ENCODE measurements at places on chromosomes 6 and 20.

DNA sequence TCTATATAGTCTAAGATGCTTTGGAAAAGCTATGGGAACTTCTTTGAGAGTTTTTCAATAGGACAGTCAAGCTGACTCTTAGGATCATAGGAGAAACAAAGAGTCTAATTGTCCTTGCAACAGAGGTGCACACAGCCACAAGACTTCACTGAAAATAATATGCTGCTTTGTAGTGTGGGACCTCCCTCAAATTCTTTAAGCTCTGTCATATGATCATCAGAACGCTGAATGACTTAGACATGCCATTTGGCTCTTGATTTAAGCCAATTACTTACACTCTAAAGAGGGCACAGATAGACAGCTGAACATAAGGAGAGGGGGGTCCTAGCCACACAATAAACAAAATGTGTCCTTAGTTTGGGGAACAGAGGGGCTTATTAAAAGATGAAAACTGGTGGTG lies 818.7 kb upstream of the GJE1 start:
- DNase-seq: no peak

- DNase-seq: no peak
These were observed 58.7 kb downstream of the VAPB start for GRCh38 chr20:58447511-58448391.

GRCh38 chr20:3763671-3764601 lies 3.6 kb downstream of the ADISSP start:
- DNase-seq: no peak

- DNase-seq: no peak
These were observed 49.6 kb upstream of the RIPOR2 start for GRCh38 chr6:24985323-24985722.

DNA sequence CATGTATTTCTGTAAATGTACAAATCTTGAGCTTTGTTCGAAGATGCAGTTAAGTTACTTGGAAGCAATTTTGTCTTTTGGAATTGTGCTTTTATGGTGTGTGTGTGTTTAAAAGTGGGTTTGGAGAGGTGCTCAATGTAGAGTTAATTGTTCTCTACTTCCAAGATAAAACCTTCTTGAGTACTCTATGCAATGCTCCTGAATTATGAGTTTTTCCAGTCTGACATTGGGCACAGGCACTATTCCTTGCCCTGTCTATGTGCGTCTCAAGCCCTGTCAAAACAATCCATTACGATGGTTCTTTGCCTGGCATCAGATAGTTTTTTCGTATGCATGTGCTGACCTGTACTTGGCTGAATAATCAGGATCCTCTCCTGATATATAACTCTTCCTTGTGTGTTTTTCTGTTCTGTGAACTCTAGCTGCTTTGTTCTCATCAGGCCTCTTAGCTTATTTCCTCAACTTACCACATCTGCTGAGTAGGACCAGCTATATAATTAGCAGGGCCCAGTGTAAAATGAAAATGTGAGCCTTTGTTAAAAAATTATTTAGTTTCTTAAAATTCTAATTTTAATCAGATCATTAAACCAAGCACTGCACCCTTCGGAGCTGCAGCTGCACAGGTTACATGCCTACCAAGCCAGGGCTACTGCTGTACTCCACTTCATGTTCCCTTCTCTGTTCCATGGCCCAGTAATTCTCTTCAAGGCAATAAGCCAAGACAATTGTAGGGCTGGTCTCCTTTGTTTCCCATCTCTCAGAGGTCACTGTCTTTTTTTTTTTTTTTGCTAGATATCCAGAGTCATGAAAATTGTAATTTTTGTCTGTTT lies 160.1 kb downstream of the ZFAND3 start:
- DNase-seq: no peak

GRCh38 chr6:52574709-52575501 lies 2.0 kb downstream of the TRAM2 start:
- DNase-seq: no peak

- DNase-seq: no peak
These were observed 859.3 kb upstream of the FLRT3 start for GRCh38 chr20:15196547-15197255.

DNA sequence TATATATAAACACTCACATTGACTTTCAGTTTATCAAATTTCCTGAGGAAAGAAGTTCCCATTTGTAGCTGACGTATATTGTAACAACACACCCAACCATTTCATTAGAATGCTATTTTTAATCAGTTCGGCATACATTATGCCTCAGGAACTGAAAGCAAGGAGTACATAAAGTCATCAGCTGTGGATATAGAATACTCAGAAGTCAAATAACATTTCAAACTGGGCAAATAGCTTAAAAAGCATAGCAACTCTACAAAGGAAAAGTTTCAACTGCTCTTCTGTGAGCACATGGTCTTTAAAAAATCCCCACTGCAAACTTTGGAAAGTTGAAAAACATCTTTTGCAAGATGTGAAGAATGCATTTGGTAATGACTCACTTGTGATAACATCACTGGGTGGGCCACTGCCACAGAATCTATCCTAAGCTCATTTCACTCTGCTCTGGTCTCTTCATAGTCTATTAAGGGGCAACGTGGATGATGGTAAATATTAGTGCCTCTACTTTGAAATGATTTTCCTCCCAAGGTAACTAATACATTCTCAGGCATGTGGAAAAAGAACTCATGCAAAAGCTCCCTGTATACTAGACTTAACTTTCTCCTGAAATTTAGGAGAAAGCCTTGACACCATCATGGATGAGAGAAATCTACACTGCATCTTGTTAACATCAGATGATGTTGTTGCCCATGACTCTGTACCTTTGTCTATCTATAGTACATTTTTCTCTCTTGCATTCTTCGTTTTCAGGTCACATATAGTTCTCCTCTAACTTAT lies 49.2 kb downstream of the FYN start:
- DNase-seq: peak; percentile 38

DNA sequence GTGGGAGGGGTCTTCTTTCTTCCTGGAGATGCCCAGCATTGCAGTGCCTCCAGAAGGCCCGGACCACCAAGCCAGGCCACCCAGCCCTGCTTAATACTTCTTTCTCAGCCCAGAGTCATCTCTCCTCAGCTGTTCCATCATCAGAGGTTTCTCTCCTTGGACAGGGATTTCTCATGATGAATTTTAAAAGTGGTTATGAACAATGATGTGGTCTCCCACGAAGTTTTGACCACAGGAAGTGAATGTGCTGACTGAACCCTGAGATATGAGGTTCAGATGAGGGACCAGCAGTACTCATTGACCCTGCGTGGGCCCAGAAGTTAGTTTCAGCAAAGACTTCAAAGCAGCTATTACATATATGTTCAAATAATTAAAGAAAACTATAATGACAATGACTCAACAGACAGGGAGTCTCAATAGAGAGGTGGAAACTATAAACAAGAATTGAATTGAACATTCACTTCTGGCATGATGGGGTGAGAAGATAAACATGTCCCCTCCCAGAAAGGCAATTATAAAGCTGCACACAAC lies 114.5 kb upstream of the SLC22A16 start:
- DNase-seq: no peak

DNA sequence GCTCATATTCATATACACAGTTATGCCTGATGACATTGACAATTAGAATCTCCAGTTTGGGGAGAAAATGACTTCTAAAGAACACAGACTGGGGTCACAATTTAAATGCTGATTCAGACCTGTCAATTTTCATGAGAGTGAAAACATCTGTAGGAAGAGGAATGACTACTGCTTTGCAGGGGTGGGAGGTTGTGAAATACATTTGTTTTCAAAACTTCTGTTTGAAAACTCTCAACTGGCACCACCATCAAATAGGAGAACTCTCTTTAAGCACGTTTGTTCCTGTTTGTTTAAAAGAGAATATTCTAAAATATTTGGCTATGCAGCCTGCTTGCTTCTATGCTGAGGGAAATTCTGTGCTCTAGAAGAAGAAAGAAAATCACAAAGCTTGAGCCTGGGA lies 50.8 kb upstream of the ADGRF5 start:
- DNase-seq: no peak

All from fibroblast of skin of left biceps (primary cell).